ENCODE measurements at places on chromosomes 4 and X.

DNA sequence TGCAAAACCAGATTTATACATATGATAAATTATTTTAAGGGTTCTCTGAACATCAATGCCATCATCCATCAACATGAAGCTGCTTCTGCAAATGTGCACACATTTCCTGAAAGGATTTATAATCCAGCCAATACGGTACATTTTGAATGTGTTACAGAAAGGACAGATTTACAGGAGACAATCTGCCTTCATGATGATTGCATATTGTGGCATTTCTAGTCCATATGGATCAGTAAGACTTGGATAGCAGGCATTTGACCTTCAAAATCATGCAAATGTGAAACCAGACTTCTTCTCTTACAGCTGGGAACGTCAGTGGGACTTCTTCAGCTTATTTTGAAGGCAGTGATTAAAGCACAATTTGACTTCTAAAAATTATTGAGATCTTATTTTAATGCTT, 217.3 kb upstream of the GK2 start:
- no peak for DNase-seq

- no peak for DNase-seq
These were observed 58.3 kb upstream of the GUCY1A1 start for GRCh38 chr4:155608225-155608885.

DNA sequence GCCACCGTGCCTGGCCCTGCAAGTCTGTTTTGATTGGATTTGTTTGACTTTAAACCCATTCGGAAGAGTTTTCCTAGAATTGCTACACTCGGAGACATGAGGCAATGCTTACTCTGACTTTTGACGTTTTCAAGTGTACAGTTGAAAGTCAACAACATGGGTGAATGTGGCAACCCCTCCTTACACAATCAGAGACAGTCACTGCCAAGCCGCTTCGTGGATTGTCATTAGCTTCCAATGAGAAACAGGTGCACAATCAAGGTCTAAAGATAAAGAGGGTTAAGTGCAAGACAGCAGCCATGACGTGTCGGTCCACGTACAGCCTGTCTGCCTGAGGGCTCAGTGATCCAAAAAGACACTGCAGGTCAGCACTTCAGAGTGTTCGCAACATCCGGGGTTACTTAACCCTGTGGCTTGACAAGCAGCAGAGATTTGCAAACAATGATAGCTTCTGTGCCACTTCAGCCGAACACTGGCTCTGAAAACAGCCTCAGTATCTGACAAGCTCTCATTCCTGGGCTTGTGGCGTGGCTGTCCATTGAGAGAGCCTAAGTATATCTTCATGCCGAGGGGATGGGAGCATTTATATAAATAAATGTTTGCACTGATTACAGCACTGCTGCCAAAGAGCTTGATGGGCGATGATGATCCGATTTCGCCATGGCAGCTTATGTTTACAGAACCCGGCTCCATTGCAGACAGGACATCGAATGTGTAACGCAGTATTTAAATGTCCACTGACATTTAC, 180.0 kb downstream of the DHRSX start:
- DNase-seq = no peak

DNA sequence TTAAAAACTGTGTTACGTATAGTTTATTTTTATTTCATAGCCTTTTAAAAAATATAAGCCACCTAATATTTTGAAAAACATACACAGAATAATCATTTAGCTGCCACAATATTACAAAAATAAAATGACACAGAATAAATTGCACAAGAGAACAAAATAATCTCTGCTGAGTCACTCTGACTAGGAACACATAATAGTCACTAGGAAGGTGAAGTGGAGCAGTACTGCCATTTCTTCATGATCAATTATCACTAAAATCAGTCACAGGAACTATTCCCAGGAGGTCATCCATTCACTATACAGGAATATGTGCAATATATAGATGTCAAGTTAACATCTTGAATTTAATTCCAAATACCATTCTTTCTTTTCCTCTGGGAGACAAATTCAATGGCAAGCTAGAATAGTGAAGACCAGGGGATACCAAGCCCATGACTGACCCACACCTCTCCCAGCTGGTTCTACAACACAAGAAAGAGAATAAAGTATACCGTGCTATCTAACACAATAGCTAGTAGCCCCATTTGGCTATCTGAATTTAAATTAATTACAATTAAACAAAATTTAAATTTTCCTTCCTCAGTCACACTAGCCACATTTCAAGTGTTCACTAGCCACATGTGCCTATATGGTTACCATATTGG, 5.9 kb downstream of the SMIM43 start:
- DNase-seq = no peak

- DNase-seq = no peak
These were observed 2.5 kb downstream of the PDGFC start for GRCh38 chr4:156969101-156969500.

GRCh38 chrX:139020801-139021200, 309.3 kb upstream of the FGF13 start:
- DNase-seq = no peak

DNA sequence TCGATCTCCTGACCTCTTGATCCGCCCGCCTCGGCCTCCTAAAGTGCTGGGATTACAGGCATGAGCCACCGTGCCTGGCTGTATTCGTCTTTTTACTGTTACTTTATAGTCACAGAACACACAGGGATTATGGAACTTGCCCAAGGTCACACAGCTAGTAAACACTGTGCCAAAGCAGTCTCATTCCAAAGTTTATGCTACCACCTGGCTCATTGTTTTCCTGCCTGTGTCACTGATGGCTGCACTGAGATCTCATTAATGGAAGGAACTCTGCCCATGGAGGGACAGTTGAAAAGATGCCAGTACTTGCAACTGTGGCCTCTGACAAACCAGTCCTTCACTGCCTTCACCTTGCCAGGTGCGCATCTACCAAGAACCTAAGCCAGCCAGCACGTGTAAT, 517.7 kb downstream of the BCOR start:
- DNase-seq = no peak

Data from CD4-positive, alpha-beta T cell treated with Interleukin-6 at 100 ng/mL for 8 hours (primary cell).